Activated CD8-positive, alpha-beta memory T cell treated with anti-CD3 and anti-CD28 coated beads for 1 hour (primary cell): ENCODE measurements at places on chromosomes 5 and 9.

GRCh38 chr5:113447498-113448050, 12.8 kb upstream of the TSSK1B start:
- no peak for DNase-seq

GRCh38 chr5:78331523-78332080, 28.8 kb upstream of the SCAMP1 start:
- no peak for DNase-seq

GRCh38 chr5:167414611-167415010, 876.8 kb upstream of the WWC1 start:
- no peak for DNase-seq

DNA sequence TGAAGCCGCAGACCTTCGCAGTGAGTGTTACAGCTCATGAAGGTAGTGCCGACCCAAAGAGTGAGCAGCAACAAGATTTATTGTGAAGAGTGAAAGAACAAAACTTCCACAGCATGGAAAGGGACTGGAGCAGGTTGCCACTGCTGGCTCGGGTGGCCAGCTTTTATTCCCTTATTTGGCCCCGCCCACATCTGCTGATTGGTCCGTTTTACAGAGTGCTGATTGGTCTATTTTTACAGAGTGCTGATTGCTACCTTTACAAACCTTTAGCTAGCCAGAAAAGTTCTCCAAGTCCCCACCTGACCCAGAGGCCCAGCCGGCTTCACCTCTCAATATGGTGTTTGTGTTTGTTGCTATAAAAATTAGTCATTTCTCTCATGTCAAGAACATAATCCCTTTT, 49.7 kb downstream of the RECK start:
- no peak for DNase-seq

DNA sequence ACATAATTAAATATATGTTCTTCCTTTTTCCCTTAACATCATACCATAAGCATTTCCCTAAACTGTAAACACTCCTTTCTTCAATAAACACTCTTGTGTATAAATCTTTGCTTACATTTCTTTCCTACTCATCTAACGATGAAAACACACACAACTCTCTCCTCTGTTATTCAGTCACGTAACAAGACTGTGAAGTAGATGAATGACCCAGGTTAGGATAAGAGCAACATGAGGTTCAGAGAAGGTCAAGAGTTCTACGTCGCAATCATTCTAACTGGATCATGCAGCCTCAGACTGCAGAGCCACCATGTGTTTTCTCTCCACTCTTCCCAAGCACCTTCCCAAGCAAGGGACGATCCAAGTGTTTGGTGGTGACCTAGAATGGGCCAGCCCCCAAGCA, 70.5 kb upstream of the SPTLC1 start:
- DNase-seq = no peak

DNA sequence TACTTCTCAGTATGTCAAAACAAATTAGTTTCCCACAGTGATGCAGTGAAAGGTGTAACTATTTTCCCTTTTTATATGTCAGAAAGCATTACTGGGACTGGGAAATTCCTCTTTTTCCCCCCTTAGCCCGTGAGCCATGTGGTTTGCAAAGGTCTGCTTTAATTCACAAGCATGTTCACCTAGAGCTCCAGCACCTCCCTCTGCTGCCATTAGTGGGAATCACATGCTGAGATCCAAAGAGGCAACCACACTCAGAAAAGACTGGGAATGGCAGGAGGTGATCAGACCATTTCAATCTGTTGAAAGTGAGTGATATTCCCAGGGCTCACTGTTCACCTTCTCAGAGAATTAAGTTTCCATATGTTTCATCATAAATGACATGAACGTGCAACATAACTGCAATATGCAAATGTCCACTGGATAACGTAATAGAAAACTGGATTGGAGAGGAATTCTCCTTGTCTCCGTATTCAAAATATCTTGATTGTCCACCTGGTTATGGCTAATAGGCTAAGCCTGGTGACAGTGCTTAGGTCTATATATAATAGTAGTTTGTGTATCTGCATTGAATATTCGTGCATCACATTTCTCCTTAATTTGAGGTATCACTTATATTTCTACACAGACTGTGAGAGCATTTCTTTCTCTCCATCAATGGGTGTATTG, 703.5 kb upstream of the WWC1 start:
- DNase-seq = no peak

DNA sequence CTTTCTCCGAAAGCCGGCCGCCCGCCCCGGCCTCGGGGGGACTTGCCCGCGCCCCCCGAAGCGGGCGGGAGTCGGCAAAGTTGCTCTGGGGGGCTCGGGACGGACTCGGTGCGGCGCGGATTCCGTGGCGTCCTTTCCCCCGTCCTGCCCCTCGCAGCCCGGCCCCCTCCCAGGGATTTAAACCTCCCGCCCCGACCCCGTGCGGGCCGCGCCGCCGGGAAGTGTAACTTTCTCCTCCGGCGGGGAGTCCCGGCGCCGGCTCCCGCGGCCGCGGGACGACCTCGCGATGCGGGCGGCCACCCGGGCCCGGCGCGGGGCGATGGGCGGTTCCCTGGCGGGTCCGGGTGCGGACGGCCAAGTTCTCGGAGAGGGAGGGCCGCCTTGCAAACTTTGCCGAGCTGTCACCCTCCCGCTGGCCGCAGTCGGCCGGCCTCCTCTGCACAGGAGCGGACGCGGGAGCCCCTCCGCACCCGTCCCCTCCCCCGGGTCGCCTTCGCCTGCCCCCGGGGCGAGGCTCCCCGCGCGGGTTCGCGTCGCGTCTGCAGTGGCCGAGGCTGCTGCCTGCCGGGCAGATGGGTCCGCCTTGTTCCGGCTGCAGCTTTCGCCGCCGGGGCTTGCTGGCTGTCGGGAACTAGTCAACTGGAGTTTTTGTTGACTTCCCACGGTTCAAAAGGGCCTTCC, 732 bp downstream of the PBX3 start:
- peak; percentile 10 for DNase-seq

DNA sequence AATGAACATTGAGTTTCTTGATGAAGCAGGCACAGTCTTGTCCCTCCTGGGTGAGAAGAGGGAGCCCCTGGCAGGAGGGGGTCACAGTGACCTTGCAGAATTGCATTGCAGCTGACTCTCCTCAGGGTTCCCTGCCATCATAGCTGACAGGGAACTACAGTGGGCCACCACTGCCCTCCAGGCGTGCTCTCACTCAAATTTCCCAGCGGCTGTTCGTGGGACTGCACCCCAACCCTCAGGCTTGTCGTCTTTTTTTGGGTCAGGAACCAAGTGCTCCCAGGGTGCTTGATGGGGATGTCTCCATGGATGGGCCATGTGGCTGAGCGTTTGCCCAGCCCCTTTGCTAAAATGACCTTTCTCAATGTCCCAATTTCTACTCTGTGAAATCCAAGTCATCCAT, 215.8 kb downstream of the MELK start:
- DNase-seq = no peak

- DNase-seq = no peak
These were observed 14.5 kb upstream of the RLN1 start for GRCh38 chr9:5354184-5354583.

GRCh38 chr5:168477060-168477459, 9.2 kb upstream of the RARS1 start:
- DNase-seq = no peak

DNA sequence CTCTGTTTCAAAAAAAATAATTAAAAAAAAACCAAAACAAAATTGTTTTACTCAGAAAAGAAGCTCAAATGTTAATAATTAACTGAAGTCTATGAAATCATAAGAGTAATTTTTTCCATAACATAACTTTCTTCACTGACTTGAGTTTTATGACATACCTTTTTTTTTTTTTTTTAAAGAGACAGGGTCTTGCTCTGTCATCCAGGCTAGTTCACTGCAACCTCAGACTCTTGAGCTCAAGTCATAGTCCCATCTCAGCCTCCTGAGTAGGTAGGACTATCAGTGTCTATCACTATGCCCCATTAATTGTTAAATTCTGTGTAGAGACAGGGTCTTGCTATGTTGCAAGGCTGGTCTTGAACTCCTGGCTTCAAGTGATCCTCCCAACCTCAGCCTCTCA, 21.9 kb downstream of the SAR1B start:
- DNase-seq = no peak

- no peak for DNase-seq
These were observed 37.0 kb upstream of the FGF1 start for GRCh38 chr5:142722896-142723295.

- no peak for DNase-seq
These were observed 26.7 kb upstream of the CAMK4 start for GRCh38 chr5:111197523-111197922.

DNA sequence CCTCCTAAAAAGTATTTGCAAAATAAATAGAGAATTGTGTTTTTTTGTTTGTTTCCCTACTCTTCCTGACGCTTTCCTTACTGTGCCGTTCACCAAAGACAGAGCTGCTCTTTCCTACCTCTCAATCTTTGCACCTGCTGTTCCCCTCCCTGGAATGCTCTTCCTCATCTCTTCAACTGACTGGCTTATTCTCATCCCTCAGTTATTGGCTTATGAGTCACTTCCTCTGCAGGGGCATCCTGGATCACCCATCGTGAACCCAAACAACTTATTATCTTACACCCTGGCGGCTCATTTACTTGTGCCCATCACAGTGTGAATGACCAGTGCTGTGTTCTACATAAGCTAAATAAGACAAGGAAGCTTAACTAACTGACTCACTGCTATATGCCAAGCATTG, 36.1 kb upstream of the CCNG1 start:
- DNase-seq = no peak

DNA sequence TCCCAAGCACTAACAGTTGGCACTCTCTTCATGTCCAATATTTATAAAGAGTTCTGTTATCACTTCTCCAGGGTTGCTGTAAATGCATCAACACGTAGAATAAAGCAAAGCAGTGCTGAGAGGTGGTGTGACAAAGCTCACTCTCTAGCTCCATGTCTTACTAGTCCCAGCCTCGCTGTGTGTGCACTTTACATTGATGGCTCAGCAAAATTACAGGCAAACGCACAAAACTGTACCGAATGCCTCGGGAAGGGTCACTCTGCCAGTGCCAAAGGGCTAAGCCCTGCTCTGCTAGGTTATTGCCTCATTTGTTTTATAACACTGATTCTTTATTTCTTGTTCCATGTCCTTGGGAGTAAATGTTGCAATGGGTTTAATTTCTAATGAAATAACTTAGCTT, 1005.9 kb upstream of the WWC1 start:
- no peak for DNase-seq

GRCh38 chr9:78035383-78035993, 3.9 kb upstream of the GNAQ start:
- DNase-seq = peak; percentile 17

- no peak for DNase-seq
These were observed 74.7 kb upstream of the COL5A1 start for GRCh38 chr9:134566936-134567335.

DNA sequence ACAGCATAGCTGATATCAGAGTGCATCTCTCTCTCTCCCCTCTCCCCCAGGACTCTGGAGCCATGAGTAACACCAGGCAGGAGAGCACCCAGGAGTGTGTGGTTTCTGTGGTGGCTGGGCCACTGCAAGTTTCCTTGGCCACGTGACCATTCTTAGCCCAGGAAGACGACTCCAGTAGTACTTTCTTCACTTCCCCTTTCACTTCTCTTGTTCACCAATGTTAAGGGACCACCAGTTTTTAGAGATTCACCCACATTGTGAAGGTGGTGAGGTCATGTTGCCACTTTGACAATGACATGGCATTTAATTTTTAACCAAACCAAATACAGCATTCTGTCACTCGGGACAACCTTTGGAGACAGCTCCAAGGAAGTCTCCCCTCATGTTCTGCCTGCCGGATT, 17.9 kb upstream of the DAPK1 start:
- DNase-seq = no peak

GRCh38 chr9:91954841-91955471, 4.9 kb upstream of the ROR2 start:
- DNase-seq = no peak

- DNase-seq = no peak
These were observed 1.1 kb upstream of the CXXC5 start for GRCh38 chr5:139646912-139647505.

GRCh38 chr5:37501152-37501551, 122.0 kb downstream of the WDR70 start:
- no peak for DNase-seq

- DNase-seq = no peak
These were observed 4.5 kb downstream of the ELAVL2 start for GRCh38 chr9:23821375-23822181.

DNA sequence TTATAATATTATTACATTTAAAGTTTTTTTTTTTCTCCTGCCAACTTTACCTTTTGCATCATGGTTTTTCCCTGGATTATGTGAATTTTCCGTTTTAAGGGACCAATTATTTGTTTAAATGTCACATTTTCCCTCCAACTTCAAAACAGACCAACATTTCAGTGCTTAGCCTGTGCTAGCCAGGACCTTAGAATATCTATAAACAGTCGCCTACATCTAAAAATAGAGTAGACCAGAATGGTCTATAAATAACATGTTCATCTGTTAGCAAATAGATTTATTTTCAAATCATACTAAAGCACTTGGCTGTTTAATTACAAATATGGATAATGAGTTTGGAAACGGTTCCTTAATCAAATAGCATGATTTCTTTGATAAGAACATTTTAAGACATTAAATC, 192.0 kb downstream of the FBN2 start:
- no peak for DNase-seq

GRCh38 chr5:17277907-17278306, 60.5 kb downstream of the BASP1 start:
- DNase-seq = no peak

- no peak for DNase-seq
These were observed 7.9 kb downstream of the ANAPC2 start for GRCh38 chr9:137180491-137180890.

GRCh38 chr9:116084497-116084896, 69.1 kb upstream of the PAPPA start:
- no peak for DNase-seq

- DNase-seq = no peak
These were observed 160.1 kb upstream of the SHB start for GRCh38 chr9:38229104-38229500.

DNA sequence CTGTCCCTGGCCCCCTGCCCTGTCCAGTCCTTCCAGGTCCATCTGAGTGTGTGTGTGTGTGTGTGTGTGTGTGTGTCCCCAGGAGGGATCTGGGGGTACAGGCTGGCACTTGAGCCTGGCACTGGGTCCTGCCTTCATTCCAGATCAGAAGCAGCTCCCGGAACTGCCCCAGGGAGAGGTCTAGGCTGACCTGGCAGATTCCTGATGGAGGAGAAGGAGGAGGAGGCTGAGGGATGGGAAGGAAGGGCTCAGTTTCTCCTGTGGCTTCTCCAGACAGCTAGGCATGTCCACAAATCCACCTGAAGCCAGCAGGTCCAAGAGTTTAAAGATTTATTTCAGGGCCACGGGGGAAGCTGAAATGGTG, 328 bp downstream of the NDST1 start:
- no peak for DNase-seq

DNA sequence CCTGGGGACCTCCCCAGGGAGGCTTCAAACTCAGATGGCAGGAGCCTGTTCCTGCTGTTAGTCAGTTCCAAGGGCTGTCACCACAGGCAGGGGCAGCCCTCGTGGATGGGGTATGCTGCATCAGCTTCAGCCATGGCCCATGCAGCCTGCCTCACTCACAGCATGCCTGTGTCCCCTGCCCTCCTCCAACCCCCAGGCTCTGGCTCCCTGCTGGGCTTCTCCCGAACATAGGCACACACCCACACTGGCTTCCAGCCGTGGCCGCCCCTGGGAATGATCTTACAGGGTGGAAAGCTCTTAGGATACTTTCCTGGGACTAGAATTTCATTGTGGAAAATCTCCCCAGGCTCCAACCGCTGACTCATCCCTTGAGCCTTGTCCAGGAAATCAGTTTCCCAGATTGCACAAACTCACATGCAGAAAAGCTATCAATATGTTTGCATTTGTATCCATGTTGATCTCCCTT, 163.8 kb downstream of the SEC61B start:
- DNase-seq = no peak

- DNase-seq = no peak
These were observed 19.9 kb downstream of the PRRX2 start for GRCh38 chr9:129685220-129685932.
